ENCODE measurements at places on chromosomes 4 and X.
A peak's percentile ranks its signal among the peaks of the same experiment; 100 is the strongest.

- no peak for DNase-seq
Observed at GRCh38 chr4:164251257-164251656, 502.7 kb upstream of the SMIM31 start.

DNA sequence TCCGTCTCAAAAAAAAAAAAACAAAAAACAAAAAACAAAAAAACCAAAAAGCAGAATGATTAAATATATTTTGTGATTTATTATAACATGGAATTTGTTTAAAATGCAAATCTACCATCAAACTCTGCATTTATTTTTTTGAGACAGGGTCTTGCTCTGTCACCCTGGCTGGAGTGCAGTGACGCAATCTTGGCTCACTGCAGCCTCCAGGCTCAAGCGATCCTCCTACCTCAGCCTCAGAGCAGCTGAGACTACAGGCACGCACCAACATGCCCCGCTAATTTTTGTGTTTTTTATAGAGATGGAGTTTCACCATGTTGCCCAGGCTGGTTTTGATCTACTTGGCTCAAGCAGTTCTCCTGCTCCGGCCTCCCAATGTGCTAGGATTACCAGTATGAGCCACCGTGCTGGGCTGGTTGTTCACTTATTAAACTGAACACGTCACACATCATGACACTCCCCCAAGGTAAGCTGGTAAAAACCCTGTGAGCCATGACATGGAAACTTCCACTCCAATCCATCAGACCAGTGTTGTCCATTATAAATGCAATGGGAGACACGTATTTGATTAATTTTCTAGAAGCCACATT is 45.7 kb downstream of the RBM47 start:
- DNase-seq = no peak

DNA sequence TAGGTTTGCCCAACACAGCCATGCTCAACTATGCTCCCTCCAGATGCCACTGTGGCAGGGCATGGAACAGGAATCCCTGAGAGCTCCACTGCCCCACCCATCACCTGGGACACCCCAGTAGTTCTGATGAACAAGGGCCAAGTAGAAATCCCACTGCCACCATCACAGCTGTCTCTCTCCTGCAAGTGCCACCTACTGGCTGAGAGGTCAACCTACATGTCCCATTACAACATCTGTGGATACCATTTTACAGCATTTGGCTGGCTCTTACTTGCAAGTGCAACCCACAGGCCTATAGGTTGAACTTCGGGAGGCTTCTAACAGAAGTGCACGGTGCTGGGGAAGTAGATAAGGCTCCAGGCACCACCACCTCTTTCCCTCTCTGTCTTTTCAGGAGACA is 142.5 kb downstream of the CXXC4 start:
- DNase-seq = no peak

- no peak for DNase-seq
Observed at GRCh38 chr4:162011089-162011488, 152.7 kb downstream of the FSTL5 start.

- peak; percentile 38 for DNase-seq
Observed at GRCh38 chrX:41009850-41010846, 75.1 kb upstream of the USP9X start.

DNA sequence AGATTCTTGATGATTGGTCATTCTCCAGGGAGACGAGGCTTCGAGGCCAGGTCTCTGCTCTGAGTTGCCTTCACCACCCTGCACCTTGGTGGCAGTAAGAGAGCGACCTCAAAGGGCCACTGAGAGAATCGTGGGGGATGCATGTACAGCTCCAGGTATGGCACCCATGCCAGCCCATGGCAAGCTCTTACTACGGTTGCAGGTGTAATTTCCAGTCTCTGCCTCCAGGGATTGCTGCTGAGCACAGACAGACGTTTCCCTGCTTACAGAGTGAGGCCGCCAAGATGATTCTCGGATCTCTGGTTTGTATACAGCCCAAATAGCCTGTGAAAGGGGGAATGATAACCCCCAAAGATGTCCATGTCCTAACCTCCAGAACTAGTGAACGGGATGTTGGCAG is 16.3 kb upstream of the DRD5 start:
- DNase-seq = peak; percentile 62

GRCh38 chr4:15929540-15929939 is 9.0 kb downstream of the FGFBP1 start:
- no peak for DNase-seq

DNA sequence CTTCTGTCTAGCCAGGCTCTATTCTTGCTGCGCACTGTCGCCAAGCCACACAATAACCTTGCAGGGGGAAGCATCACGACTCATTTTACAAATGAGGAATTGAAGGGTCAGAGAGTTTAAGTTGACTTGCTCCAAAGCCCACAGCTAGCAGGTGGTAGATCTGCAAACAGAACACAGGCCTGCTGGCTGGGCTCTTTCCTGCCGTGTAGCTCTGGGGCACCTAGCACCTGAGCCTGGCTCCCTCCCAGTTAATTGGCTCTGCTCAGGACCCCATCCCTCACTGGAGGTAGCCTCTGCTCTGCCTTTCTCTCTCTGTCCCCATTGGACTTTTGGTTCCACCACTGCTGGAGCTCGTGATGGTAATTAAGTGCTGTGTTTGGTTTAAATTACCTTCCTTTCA is 98.5 kb downstream of the NSUN7 start:
- no peak for DNase-seq

DNA sequence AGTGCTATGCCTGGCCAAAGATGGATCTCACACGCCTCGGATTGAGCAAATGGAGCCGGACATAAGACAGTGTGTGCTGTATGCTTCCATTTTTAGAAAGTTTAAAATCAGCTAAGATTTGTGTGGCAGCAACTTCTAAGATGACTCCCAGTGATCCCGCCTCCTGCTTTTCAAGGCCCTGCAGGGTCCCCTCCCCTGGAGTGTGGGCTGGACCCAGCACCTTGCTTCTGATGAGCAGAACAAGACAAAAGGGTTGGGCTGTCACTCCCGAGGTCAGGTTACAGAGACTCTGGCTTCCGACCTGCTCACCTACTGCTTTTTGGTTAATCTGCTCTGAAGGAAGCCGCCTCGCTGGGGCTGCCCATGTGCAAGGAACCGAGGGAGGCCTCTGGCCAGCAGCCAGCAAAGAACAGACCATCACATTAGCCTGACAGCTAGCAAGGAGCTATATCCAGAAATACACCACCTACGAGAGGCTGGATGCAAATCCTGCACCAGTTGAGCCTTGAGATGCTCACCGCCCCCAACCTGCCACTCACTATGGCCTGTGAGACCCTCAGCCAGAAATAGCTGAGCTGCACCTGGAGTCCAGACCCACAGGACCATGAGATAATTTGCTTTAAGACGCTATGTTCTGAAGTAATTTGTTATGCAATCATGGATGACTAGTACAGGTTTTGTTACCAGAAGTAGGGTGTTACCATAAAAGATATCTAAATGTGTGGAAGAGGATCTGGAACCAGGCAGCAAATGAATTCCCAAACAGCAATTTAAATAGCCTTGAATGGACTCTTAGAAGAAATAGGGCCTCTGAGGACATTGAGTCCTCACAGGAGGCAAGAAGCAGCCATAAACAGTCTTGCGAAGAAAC is 47.6 kb downstream of the CRMP1 start:
- DNase-seq = no peak

DNA sequence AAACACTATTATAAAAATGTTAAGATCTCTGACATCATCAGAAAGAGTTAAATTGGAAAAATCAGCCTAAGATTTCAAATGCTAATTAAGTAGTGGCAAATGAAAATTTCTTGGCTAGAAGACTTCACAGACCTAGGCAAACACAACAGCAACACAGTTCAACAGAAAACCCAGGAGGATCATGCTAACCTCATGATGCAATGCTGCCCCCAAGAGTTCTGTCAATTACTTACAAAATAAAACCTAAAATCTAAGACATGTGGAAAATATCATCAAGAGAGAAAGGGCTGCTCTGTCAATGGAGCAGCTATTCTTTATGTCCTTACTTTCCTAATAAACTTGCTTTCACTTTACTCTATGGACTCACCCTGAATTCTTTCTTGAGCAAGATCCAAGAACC is 21.0 kb downstream of the S100G start:
- DNase-seq = peak; percentile 4

DNA sequence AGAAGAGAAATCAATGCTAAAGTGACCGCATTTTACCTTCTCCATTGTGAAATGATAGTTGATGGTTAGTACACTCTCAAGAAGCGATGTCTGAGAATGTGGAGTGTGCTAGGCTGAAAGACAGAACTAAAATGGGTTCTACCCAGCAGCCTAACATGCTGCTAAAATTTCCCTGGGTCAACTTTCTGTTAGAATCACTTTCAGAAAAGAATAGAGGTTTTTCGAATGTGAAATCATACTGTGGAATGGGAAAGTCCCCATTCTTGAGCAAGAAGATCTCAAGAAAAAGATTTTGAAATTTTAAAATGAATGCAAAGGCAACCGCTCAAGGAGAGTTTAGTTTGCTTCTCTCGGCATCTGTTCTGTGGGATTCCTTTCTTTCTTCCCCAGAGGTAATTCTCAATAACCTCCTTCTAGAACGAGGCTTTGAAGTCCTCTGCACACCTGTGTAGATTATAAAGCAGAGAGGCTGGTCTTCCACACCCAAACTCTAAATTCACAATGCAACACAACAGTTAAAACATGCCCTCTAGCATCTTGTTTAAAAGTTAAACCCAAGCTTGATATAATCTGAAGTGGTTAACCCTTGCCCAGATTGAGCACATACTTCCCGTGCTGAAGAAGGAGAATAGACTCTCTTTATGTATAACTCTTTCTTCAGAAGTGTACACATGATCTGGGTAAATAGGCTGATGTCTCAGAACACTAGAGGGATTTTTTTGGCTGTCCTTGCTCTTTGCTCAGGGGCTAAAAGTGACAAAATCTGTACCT is 208.7 kb upstream of the KLF3 start:
- DNase-seq = no peak

DNA sequence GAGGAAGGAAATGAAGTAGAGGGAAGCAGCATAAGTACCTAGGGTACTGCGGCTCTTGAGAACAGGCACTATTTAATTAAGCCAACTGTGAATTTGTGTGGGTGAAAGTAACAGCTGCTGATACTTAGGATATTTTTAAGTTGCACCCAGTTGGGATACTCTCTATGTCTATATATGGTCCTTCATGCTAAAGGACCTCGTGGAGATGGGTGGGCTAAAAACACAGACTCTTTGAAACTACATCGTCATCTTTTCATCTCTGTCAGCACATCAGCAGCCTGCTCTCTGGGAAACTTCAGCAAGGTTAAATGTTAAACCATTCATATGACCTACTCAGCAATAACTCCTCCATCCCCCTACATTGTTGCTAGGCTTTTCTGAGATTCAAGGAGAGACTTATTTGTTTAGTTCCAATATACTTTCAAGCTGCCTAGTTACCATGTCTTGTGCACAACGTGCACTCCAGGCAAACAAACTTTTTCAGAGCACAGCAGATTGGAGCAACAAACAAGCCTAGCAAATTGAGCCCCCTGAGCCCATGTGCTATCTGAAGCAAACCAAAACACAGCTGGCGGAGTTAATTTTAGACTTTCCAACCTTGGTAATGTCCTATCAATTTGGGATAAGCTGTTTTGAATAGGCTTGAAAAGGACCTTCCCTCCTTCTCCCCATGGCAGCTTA is 6.2 kb upstream of the MOB1B start:
- DNase-seq = no peak

DNA sequence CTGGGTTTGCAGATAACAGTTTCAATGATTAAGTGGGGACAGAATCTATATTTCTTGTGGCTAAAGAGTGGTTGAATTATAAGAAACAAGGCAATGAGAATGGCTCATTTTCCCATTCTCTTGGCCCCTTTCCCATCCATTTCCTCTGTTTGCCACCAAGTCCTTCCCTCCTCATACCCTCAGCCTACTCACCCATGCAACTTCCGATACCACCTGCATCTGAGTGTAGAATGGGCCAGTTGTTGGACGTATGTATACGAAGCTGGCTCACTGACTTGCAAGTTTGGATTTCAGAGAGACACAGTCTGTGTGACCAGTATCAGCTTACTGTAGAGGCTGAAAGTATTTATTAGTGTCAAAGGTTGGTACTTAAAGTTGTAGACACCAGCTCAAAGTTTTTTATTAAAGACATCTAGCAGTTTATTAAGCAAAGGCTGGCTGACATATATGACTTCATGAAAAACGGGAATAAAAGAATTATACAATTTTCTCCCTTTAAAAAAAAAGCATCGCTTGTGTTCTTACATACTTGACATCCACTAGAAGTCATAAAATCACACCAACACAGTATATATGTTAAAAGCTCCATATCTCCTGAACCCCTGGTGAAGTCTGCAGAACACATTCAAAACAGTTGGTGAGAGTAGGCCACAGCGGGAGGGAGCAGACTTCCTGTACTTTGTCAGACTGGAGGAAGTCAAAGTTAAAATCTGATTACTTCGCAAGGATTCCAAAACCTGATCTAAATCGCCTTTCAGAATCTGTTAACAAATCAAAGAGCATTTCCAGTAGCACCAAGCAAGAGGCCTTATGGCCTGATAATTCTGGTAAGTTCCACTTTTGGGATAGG is 22.4 kb upstream of the STIM2 start:
- no peak for DNase-seq

DNA sequence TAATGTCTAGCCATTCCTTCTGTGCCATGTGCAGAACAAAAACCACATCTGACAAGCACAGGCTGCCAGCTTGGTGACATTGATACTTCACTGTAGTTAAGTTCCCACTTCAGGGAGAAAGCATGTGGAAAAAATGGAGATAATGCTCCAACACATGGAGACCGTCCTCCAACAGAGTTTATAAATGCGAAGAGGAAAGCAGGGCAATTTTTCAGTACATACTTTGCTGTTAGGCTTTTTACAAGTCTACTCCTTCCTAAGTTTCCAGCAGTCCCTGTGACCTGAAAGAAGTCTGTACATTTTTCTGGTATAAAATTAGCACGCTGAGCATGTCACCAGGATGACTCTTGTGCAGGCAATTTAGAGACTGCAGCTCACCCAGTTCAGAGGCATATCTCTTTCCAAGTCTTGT is 766.9 kb upstream of the IGFBP7 start:
- no peak for DNase-seq

- no peak for DNase-seq
Observed at GRCh38 chrX:68115371-68115770, 317.9 kb downstream of the OPHN1 start.

DNA sequence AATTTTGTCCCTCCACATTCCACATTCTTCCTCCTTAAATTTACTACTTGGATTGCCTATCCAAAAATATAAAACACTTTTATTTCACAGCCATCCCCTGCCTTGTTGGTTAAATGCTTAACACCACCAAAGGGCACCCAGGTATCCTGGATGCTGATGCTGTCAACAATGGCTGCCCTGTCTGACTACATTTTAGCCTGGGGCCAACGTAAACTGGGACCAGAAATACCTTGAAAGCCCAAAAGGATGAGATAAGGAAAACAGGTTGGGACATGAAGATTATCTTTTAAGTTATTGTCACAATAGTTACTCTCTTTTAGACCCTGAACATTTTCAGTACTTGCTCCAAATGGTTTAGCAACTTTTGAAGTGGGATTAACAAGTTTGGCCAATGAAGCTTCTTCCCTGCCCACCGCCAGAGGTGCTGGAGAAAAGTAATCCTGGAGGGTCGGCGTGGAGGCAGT is 775 bp upstream of the YIPF6 start:
- DNase-seq = peak; percentile 3

GRCh38 chrX:11893933-11894710 is 136.1 kb downstream of the MSL3 start:
- DNase-seq = no peak
